ENCODE measurements at places on chromosomes 5 and 9. TPM values are rescaled to one million over a fixed set of nuclear protein-coding genes. Genes with fewer than 3 reads are reported as not detected.

DNA sequence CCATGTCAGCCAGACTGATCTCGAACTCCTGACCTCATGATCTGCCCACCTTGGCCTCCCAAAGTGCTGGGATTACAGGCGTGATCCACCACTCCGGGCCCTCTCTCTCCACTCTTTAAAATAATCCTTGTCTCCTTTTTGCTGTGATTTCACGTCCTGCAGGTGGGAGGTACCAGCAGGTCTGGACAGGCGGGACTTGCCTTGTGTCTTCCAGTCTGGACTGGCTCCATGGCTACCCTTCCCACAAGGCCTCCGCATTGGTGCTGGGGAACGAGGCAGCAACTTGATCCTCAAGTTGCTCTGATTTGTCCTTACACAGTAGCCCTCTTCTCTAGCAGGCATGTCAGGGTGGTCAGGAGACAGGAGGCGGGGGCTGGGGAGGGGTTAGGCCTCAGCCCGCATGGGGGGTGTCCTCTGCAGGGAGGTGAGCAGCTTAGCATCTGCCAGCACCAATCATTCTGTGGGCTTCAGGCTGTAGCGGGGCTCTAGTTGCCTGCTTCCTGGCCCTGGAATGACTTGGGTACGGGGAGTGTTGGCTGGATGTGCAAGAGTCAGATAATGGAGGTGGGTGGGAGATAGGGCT is 54.3 kb downstream of the TENT4A start:
- no peak for DNase-seq

- DNase-seq = no peak
These were observed 933.8 kb upstream of the DMAC1 start for GRCh38 chr9:8733131-8733954.

The GDA gene
- total RNA-seq = 1.2 TPM

DNA sequence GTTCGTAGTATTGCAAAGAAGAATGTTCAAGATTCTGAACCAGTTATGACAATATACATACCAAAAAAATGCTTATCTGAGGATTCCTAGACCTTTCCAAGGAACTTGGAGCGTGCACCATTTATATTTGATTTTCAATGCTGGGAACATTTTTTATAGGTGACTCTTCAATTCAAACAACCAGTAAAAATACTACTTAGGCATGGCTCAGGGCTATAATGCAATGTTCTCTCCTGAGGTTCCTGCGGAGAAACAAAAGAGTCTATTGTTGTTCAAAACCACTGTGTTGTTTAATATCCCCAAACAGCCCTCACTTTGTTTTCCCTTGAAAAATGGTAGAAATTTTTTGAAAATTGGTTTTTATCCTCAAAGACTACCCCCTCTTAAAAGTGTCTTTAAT is 335.7 kb upstream of the IZUMO3 start:
- no peak for DNase-seq

- no peak for DNase-seq
These were observed 104.3 kb downstream of the PHF2 start for GRCh38 chr9:93680443-93681268.

The UGCG gene
- 231 TPM for total RNA-seq

- no peak for DNase-seq
These were observed 76.5 kb downstream of the COL27A1 start for GRCh38 chr9:114231719-114232449.

GRCh38 chr5:177555665-177556064 is 1.3 kb upstream of the FAM193B start:
- no peak for DNase-seq

The SPATA31E1 gene
- total RNA-seq = not detected

The TLX3 gene
- 0.87 TPM for total RNA-seq

GRCh38 chr9:97514531-97514930 is 13.1 kb downstream of the TMOD1 start:
- no peak for DNase-seq

DNA sequence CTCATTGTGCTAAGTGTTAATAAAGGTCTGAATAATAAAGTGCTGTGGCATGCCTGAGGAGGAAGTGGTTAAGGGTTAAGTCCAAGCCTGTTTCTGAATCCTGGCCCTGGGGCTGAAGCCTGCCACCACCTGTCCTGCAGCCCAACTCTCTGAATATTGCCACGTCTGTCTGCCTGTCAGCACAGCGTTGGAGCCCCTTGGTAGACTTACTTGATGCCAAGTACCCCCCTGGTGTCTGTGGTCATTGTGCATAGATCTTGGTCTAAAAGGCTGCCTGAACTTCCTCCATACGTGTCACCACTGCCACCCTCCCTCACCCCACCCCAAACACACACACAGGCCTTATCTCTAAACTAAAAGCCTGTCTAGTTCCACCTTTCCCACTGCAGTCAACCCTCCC is 35.4 kb upstream of the SLC2A8 start:
- no peak for DNase-seq

DNA sequence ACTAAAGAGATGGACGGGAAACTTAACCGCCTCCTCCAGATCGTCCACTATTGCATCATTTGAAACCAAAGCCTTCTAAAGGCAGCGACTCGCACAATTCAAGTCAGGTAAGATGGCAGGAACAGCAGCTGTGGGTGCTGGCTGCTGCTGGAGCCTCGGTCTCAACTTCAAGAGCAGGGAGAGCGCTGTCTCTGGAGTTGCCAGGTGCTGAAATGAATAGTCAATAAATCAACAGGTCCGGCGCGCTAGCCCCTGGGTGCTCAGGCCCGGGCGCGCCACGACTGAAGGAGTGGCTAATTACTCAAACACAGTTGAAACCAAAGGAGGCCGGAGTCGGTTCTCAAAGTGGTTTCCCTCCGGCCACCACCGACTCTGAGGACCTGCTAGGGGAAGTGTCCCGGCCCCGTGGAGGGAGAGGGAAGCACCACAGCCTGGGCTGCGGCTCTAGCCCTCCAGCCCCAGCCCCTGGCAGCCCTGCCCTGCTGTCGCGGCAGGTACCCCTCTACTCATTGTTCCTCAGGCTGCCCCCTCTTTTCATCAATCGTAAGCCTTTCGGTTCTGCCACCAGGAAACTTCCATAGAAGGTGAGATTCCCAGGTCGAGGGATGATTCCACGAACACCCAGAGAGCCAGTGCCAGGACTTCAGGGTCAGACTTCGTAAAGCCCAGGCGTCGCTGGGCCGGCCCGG is 804 bp downstream of the TTC39B start:
- peak; percentile 50 for DNase-seq

DNA sequence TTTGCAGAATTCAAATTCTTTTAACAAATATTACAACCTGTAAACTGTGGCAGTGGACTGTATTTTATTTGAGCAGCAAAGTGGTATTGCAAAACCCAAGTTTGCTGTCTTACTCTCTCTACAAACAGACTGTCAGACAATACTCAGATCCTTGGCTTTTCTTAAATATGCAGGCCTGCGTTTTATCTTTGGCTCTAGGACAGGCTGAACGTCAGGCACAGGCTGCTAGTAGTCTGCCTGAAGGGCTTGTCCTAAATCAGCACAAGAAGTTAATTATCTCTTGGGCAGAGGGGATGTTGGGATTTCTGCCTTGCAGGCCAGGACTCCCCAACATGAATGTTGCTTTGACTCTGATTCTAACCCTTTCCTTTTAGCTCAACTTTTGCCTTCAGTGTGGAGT is 147.5 kb downstream of the SLIT3 start:
- DNase-seq = no peak

DNA sequence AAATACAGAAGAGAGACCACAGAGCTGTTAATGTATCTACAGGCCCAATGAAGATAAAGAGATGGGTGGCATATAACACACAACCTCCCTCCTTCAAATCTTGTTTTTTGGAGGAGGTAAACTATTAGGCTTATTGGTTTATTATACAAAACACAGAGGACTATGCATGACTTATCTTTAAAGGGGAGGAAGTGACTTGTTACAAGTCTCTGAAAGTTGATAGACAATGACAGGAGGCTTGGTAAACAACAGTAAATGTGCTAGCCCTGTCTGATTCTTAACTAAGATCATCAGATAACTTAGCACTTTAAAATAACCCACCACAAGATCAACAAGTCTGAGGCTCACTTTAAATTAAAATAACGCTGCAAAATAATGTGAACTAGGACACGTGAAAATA is 219.0 kb downstream of the MLLT3 start:
- no peak for DNase-seq

GRCh38 chr9:120432600-120432999 is 147.4 kb downstream of the CDK5RAP2 start:
- DNase-seq = no peak

DNA sequence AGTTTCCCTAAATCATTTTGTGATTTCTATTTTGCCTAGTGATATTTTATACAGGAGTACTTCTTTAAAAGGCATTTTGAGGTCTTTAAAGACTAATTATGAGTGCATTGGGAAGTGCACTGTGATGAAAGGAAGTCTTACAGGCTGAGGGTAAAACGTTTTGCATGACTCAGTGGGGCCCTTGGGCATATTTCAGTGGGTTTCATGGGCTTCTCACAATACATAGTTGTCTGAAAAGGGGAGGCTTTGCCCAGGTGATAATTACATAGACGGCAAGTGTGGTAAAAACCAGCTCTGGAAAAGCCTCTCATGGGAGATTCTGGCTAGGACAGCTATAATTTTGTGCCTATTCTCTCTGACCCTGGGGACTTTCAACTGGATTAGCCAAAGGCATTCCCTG is 387.2 kb downstream of the ARHGEF28 start:
- DNase-seq = no peak

The GPR21 gene
- total RNA-seq = not detected

DNA sequence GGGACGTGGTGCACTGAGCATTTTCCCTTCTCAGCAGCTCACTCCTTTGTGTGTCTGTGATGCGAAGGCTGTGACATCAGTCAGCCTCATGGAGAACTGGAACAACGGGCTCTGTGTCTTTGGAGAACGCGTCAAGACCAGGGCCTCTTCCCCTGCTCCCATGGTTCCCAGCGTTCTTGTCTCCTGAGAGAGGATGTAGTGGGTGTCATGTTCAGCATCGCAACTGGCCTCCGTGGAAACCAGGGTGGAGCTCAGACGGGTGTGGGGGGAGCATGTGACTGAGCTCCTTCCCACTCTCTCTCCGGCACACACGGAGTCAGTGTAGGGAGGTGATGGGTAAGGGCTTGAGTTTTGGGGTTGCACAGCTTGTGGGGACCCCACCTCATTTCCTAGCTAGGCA is 59.7 kb downstream of the TENT4A start:
- no peak for DNase-seq

The DRD1 gene
- total RNA-seq = not detected

GRCh38 chr9:89360465-89360864 is 42.2 kb downstream of the SECISBP2 start:
- DNase-seq = no peak

GRCh38 chr5:158120760-158121159 is 261.8 kb upstream of the CLINT1 start:
- DNase-seq = no peak

GRCh38 chr5:154220625-154221024 is 30.1 kb downstream of the GALNT10 start:
- DNase-seq = peak; percentile 50

DNA sequence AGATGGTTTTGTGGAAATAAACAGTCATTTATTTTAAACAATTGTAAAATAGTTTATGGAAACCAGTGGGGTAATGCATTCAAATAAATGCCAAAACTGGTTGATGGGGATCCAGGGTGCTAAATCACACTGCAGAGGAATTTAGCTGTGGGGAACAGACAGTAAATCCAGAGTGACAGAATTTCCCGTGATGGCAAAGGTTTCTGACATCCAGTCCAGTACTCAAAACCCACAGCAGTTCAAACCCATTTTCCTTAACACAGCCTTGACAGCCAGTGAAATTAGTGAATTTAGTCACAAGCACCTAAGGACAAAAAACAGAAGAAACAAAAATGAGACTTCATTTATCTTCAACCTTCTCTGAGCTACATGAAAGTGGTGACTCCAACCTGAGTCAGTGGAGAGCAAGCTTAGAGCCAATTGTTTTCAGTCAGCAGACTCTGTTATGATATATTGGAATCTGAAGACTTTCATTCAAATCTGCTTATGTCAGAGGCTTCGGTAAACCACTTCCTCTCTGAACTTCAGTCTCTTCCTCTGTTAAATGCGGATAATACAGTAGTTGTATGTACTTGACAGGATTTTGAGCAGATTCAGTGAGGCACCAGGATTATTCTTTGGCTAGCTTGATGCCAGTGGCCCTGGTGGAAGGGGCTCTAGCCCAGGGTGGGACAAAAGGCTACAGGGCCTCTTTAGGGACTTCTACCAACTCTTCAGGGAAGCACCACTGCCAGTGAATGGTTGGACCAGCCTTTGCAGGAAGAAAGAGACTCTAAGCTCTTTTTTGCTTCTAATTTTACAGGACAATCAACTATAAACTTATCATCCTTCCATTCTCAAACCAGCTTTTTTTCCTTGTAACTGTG is 185.3 kb downstream of the MAPKAP1 start:
- DNase-seq = peak; percentile 80

The NFIB gene
- total RNA-seq = 2.4 TPM

The PIP5KL1 gene
- 0.87 TPM for total RNA-seq

The TRIM52 gene
- total RNA-seq = 3.5 TPM
